Cardiac septum (tissue), 1 donor: ENCODE measurements at places on chromosomes 1 and 21. TPM values are rescaled to one million over a fixed set of nuclear protein-coding genes. Genes with fewer than 3 reads are reported as not detected.

Gene FALEC
- 0.46 TPM for total RNA-seq

Gene DMRTA2
- total RNA-seq: 0.08 TPM

Gene PER3
- 24.0 TPM for total RNA-seq

Gene LCE1B
- total RNA-seq: not detected

Gene RNU1-2
- 6,195 TPM for total RNA-seq

Gene FGR
- 3.8 TPM for total RNA-seq

Gene USH2A
- total RNA-seq: 3.6 TPM

Gene OPTC
- not detected for total RNA-seq

Gene PRDM2
- 44.5 TPM for total RNA-seq

Gene FABP3
- 3,048 TPM for total RNA-seq

Gene EBNA1BP2
- total RNA-seq: 26.7 TPM

Gene UMODL1
- not detected for total RNA-seq

Gene SERINC2
- 2.8 TPM for total RNA-seq

Gene C1QC
- total RNA-seq: 38.6 TPM

Gene EVI5
- 30.7 TPM for total RNA-seq

Gene CLDN17
- not detected for total RNA-seq

Gene TRIM46
- total RNA-seq: not detected

Gene FAM163A
- 0.16 TPM for total RNA-seq

Gene TMEM222
- 26.8 TPM for total RNA-seq

Gene PLPPR4
- total RNA-seq: 1.0 TPM

Gene ZNF670
- 0.75 TPM for total RNA-seq

Gene FAF1
- 81.0 TPM for total RNA-seq

Gene AUNIP
- total RNA-seq: not detected
